ENCODE measurements at places on chromosomes 1 and 21. TPM values are rescaled to one million over a fixed set of nuclear protein-coding genes. Genes with fewer than 3 reads are reported as not detected.

SAMSN1 gene
- 17.7 TPM for total RNA-seq

TRAF3IP3 gene
- total RNA-seq: 354 TPM

C1orf94 gene
- not detected for total RNA-seq

DNA sequence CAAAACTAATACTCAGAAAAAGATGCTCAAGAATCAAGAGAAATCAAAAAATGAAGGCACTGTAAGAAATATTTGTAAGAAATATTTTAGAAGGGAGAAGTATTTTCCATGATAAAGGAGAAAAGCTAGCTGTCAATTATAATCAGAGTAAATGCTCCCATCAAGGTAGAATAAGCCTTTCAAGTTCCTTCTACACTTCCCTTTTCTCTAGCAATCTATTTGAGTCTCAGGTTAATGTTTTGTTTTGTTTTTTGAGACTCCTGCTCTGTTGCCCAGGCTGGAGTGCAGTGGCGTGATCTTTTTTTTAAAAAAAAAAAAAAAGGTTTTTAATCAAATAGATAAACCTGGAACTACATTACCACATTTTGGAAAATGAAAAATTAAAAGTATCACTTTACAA lies 33.3 kb downstream of the PUM1 start:
- no peak for DNase-seq
- no peaks in the 10 kb centered on the region for H3K27me3 ChIP-seq
- H3K36me3 ChIP-seq: peaks cover 5% of the 10 kb centered on the region
- no peak overlapping the region for H3K4me3 ChIP-seq
- peaks cover 14% of the 10 kb centered on the region for H3K4me1 ChIP-seq

DNA sequence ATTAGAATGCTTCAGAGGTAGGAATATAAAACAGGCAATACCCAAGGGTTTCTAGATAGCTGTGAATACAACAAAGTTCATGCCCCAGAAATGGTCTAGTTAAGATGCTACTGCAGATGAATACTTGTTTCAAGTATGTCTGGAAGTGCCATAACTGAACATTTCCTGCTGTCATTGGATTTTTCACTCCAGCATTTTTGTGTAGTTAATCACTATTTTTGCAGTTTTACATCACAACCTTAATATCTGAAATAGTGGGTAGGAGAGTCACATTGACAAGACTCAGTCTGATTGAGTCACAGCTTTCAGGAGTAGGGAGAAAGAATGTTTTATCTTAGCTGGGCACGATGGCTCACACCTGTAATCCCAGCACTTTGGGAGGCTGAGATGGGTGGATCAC lies 126.4 kb upstream of the C1orf21 start:
- no peaks in the 10 kb centered on the region for H3K4me1 ChIP-seq
- H3K36me3 ChIP-seq: no peaks in the 10 kb centered on the region
- H3K27ac ChIP-seq: no peak overlapping the region

DNA sequence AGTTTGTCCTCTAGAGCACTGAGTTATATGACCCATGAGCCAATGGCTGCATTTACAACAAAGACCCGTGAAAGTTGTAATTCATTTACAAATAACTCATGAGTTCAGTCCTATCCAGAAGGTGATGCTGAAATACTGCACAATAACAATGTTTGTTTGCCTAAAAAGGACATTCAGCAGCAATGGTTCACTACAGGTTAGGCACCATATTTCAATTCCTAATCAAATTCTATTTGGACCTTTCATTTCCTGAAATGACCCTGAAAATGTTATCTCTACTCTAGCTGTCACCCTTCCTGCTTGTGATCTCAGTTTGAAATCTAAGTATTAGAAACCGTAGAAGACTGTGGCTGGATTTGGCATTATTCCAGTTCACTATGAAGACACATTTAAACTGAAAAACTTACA lies 191.2 kb upstream of the SAMSN1 start:
- no peaks in the 10 kb centered on the region for H3K27me3 ChIP-seq
- no peak overlapping the region for H3K27ac ChIP-seq
- DNase-seq: no peak
- H3K4me3 ChIP-seq: no peak overlapping the region
- no peaks in the 10 kb centered on the region for H3K36me3 ChIP-seq

GRCh38 chr21:31987696-31988095 lies 114.9 kb downstream of the HUNK start:
- H3K4me3 ChIP-seq: no peak overlapping the region
- H3K4me1 ChIP-seq: no peaks in the 10 kb centered on the region
- no peak for DNase-seq
- no peaks in the 10 kb centered on the region for H3K27me3 ChIP-seq
- H3K27ac ChIP-seq: no peak overlapping the region

DNA sequence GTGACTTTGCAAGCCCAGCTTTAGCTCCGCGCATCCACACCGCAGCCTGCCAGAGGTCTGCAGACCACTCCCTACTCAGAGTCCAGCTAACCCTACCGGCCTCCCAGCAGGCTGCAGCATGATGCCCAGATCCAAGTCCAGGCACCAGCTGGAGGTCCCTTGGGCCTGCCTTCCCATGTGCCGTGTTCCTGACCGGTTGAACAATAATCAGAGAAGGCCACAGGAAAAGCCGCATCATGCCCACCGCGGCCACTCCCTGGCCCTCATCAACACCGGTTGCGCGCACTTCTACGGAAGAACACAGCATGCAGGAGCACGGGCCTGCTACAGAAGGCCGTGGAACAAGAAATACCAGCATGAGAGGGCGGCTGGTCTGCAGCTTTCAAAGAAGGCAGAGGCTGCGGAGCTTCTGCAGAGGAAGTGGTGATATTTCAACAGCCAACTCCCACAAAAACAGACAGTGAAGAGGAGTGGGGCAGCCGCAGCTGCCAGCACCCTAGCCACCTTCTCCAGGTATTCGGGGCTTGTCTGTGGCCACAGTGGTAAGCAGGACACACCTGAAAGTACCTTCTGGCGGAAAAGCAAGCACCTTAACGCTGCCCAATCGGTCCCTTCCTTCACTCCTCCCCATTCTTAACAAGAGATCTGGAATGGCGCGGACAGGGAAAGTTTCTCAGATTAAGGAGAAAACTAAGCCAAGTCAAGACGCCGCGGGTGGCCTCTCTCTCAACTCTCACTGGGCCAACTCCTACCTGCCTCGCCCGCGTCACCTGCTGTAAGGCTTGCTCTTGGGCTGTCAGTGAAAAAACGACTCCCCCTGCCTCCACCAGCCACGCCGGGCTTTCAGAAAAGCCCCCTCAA lies 1.5 kb downstream of the PGBD5 start:
- H3K36me3 ChIP-seq: no peaks in the 10 kb centered on the region
- DNase-seq: no peak
- no peak overlapping the region for H3K4me3 ChIP-seq
- H3K27ac ChIP-seq: no peak overlapping the region
- peaks cover 13% of the 10 kb centered on the region for H3K4me1 ChIP-seq

DNA sequence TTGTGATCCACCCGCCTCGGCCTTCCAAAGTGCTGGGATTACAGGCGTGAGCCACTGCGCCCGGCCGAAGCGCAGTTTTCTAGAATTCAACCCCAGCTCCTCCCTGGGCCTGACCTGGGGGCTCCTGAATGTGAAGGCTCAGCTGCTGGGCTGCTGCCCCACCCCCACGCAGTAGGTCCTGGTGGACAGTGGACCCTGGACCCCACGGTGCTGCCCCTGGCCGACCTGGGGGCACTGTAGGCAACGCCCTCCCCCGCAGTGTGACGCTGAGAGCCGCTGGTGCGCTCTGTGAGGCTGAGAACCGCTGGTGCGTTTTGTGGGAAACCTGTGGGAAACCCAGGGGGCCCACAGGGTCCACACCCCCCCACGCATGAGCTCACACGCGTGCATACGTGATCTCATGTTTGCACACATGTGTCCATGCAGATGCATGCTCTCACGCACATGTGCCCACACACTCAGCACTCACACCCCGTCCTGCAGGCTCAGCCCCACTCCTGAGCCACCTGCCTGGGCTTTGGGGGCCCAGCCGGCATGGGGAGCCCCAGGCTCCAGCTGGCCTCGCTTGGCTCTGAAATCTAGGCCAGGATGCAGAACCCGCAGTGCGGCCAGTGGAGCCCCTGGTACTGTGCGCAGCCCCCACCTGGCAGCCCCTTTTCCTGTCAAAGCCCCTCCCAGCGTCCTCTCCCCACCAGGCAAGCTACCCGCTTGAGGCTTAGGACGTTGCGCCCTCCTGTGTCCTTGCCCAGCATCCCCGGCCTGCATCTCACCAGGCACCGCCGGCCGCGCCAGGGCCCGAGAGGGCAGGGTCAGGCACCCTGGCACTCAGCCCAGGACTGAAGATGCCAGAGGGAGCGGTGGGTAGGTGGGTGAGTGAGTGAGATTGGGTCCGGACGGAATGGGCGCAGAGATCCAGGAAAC lies 67.7 kb downstream of the COL18A1 start:
- H3K36me3 ChIP-seq: no peaks in the 10 kb centered on the region
- DNase-seq: no peak
- H3K4me3 ChIP-seq: no peak overlapping the region
- H3K27me3 ChIP-seq: no peaks in the 10 kb centered on the region
- H3K4me1 ChIP-seq: peaks cover 5% of the 10 kb centered on the region

DNA sequence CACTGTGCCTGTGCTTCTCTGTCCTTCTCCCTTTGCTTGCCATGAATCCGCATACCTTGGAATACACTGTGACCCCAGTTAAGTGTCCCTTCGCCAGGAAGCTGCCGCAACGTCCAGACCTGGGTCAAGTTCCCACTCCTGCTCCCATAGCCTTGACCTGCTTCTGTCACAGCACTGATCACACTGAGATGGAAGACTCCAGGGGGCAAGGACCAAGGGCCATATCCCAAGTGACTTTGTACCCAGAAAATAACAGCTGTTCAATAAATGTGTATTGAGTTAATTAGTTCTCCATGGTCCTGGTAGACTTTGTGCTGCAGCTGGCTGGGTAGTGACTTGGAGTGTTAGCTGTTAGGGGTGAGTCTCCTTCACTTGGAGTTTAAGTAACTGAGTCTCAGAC lies 25.8 kb downstream of the SLC5A9 start:
- H3K36me3 ChIP-seq: no peaks in the 10 kb centered on the region
- H3K27me3 ChIP-seq: no peaks in the 10 kb centered on the region
- DNase-seq: no peak
- H3K27ac ChIP-seq: no peak overlapping the region

DNA sequence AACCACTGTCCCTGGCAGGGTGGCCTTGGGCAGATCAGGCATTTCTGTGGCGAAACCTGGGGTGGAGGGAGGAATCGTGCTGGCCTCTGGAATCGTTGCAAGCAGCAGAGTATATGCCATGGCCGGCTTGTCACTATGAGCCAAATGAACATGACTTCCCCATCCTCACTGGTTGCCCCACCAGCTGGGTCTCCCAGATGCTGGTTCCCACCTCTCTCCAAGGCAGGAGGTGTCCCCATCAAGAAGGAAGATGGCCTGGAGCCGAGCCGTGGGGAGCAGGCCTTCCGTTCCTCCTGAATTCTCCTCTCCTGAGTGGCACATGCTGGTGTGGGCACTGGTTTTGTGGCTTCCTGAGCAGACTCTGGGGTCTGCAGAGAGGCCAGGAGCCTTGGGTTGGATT lies 60.2 kb upstream of the ACTRT2 start:
- no peak for DNase-seq
- H3K4me1 ChIP-seq: no peaks in the 10 kb centered on the region
- no peak overlapping the region for H3K27ac ChIP-seq
- no peaks in the 10 kb centered on the region for H3K36me3 ChIP-seq
- no peak overlapping the region for H3K4me3 ChIP-seq

DNA sequence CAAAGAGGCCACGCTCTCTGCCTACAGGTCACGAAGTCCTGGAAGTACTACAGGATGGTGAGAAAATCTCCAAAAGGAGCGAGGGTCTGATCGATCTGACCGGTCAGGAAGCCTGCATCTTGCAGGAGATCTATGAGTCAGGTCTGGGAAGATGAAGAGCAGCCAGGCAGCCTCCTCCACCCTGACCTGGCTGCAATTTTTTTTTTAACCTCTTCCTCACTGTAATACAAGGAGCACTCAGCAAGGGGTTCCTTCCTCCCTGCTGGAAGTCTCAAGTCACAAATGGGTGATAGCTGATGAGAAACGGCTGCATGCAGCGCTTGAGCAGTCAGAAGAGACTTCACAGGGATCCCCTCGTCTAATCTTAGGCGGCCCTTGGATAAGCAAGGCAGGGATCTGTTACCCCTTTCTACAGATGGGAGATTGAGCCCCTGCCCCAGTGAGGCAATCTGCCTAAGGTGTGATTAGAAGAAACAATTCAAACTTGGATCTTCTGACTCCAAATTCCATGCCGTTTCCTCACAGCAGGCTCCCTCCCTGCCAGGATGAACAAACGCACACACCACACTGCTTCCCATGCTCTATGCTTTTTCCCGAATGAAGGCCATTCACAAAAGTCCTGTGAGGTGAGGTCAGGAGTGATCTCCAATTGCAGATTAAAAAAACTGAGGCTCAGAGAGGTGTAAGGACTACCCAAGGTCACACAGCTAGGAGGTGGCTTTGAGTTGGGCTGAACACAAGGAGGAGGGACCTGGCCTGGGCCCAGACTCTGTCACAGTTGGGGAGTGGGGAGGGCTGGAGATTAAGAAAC lies 48.3 kb downstream of the ECE1 start:
- no peak overlapping the region for H3K27ac ChIP-seq
- H3K4me1 ChIP-seq: peaks cover 5% of the 10 kb centered on the region
- DNase-seq: no peak
- H3K4me3 ChIP-seq: no peak overlapping the region
- peaks cover 44% of the 10 kb centered on the region for H3K36me3 ChIP-seq

DNA sequence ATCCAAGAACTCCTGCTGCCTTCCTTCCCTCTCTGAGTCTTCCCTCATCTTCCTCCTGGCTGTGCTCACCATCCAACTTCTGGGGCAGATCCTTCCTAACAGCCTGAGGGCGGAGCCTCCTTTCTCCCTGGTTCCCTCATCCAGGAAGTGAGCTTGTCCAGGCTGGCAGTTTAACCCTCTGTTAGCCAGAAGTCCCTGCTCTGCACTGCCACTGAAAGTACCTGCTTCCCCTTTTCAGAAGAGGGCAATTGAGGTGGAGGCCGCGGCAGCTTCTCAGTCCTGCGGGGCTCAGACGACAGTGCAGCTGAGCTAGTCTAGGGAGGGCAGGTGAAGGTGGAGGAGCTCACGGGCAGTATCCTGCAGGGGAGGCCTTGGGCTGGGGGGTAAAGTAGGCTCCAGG lies 149.1 kb downstream of the FCRL5 start:
- H3K27ac ChIP-seq: peak overlapping the region; percentile 76
- H3K4me1 ChIP-seq: peaks cover 52% of the 10 kb centered on the region
- no peaks in the 10 kb centered on the region for H3K27me3 ChIP-seq
- H3K36me3 ChIP-seq: no peaks in the 10 kb centered on the region
- DNase-seq: no peak

- H3K27ac ChIP-seq: no peak overlapping the region
- H3K36me3 ChIP-seq: no peaks in the 10 kb centered on the region
- H3K4me1 ChIP-seq: no peaks in the 10 kb centered on the region
- H3K27me3 ChIP-seq: no peaks in the 10 kb centered on the region
- DNase-seq: no peak
Measured at GRCh38 chr1:214957330-214958137, 125.0 kb upstream of the KCNK2 start.

- no peaks in the 10 kb centered on the region for H3K36me3 ChIP-seq
- H3K4me1 ChIP-seq: no peaks in the 10 kb centered on the region
- DNase-seq: no peak
- no peak overlapping the region for H3K27ac ChIP-seq
- H3K4me3 ChIP-seq: no peak overlapping the region
Measured at GRCh38 chr1:8193840-8194406, 124.0 kb upstream of the SLC45A1 start.

Data from natural killer cell (primary cell).